ENCODE measurements at places on chromosomes 2 and 18. TPM values are rescaled to one million over a fixed set of nuclear protein-coding genes. Genes with fewer than 3 reads are reported as not detected.

GRCh38 chr2:54196646-54197045 lies 59.4 kb downstream of the TSPYL6 start:
- no peak overlapping the region for H3K4me3 ChIP-seq
- peak; percentile 88 for DNase-seq
- no peaks in the 10 kb centered on the region for H3K27me3 ChIP-seq
- no peaks in the 10 kb centered on the region for H3K36me3 ChIP-seq
- no peak overlapping the region for H3K27ac ChIP-seq

- no peak overlapping the region for H3K4me3 ChIP-seq
- H3K4me1 ChIP-seq = peaks cover 2% of the 10 kb centered on the region
- DNase-seq = peak; percentile 95
- H3K27ac ChIP-seq = no peak overlapping the region
- H3K36me3 ChIP-seq = no peaks in the 10 kb centered on the region
- H3K27me3 ChIP-seq = no peaks in the 10 kb centered on the region
These were observed 30.8 kb upstream of the PUM2 start for GRCh38 chr2:20381457-20381856.

DNA sequence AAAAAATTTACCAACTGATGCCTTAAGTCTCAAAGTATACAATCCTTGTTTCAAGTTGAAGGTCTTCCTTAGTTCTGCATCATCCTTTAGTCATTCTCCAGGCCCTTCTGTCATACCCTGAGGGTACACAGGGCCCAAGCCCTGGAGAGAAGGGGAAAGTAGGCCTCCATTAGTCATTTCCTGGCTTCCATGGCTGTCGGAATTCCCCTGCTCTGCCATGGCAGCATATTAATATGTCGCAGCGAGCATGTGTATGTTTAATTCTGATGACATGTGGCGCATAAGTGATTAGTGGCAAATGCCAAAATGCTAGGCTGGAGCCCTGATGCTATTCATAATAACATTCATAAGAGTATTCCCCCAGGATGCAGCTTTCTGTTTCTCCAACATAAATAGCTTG lies 22.1 kb downstream of the GPR39 start:
- H3K27ac ChIP-seq = no peak overlapping the region
- no peaks in the 10 kb centered on the region for H3K4me1 ChIP-seq
- H3K27me3 ChIP-seq = no peaks in the 10 kb centered on the region

Gene NOSTRIN
- 57.5 TPM for total RNA-seq

DNA sequence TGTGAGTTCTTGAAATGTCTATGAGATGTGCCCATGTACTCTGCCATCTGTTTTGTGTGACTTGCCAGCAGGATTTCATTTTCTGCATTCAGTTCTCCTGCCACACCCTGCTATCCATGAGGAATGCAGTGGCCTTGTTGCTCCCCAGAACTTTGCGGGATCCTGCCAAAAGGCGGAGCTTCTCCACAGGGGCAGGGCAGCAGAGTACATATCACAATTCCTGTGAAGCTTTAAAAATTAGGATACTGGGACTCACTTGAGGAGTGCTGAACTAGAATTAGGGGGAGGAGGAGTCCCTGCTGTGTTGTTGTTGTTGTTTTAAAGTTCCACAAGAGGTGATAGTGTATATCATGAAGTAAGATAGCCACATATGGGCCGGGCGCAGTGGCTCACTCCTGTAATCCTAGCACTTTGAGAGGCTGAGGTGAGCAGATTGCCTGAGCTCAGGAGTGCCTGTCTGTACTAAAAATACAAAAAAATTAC lies 76.4 kb downstream of the TANC1 start:
- H3K4me3 ChIP-seq = no peak overlapping the region
- no peak for DNase-seq
- peaks cover 14% of the 10 kb centered on the region for H3K36me3 ChIP-seq
- H3K27ac ChIP-seq = peak overlapping the region; percentile 39
- H3K4me1 ChIP-seq = peaks cover 21% of the 10 kb centered on the region

DNA sequence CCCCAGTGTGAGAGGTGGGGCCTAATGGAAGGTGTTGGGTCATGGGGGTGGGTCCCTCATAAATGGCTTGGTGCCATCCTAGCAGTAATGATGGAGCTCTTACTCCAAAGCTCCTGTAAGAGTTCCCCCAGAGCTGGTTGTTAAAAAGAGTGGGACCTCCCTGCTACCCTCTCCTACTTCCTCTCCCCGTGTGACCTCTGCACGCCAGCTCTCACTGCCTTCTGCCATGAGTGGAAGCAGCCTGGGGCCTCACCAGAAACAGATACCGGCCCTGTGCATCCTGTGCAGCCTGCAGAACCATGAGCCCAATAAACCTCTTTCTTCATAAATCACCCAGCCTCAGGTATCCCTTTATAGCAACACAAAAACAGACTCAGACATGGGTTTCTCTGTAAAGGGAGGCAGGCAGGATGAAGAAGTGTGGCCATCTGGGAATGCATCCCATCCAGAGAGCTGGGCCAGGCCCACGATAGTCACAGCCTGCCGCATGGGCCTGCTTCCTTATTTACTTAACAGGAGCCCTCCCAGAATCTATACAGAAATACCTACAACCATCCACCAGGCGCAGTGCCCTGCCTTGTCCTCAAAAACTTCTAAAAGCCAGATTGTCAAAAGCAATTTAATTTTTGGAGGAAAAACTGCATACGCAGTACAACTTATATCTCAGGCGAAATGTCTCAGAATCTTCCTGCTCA lies 7.5 kb downstream of the PRLH start:
- DNase-seq = no peak
- H3K27me3 ChIP-seq = no peaks in the 10 kb centered on the region
- no peak overlapping the region for H3K4me3 ChIP-seq
- no peak overlapping the region for H3K27ac ChIP-seq
- H3K4me1 ChIP-seq = peaks cover 8% of the 10 kb centered on the region

DNA sequence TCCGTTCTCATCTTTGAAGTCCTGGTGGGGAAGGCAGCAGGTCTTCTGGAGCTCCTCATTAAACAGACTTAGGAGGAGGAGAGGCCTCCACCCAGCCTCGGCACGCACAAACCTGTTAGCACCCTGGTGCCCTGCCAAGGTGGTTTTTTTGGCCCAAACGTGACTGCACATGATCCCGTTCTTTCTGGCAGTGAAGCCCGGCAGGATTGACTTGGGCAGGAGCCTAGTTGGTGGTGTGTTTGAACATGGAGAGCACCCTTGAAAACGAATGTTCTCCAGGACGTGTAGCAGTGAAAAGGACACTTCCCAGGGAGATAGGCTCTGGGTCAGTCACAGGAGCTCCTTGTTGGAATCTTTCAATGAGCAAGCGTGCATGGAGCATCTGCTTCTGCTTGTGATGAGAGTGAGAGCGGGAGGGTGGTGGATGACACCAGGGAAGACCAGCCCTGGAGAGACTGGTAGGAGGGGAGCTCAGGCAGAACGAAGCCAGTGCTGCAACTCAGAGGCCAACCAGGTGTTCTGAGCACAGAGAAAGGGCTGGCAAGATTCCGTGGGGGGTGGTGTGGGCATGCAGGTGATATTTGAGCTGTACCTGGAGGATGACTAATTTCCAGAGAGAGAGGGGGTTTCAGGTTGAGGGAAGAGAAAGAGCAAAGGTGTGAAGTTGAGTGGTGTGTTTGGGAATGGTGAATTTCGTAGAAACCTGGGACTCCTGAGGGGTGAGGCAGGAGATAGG lies 73.8 kb downstream of the TANC1 start:
- no peaks in the 10 kb centered on the region for H3K27me3 ChIP-seq
- H3K27ac ChIP-seq = no peak overlapping the region
- peaks cover 5% of the 10 kb centered on the region for H3K36me3 ChIP-seq
- H3K4me3 ChIP-seq = no peak overlapping the region

Gene MFSD2B
- 0.89 TPM for total RNA-seq

DNA sequence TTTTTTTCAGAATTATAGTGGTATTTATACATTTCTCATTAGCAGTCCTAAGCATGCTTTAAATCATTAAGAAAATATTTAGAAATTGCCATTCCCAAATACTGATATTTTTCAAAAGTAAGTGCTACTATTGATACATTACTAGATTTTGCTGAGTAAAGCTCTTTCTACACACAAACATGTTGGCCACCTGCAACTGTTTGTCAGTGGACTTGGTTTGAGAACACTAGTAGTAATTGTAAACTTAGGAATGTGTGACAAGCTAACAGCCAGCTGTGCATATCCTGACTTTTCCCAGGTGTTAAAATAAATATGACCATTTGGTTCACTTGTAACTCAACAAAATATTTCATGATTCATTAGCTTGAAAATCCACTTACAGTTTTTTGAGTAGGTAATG lies 103.1 kb downstream of the MSTN start:
- H3K27me3 ChIP-seq = no peaks in the 10 kb centered on the region
- no peak for DNase-seq
- no peak overlapping the region for H3K27ac ChIP-seq

Gene DNAH7
- 32.9 TPM for total RNA-seq

Gene SERPINB11
- total RNA-seq = not detected

Gene UGT1A3
- total RNA-seq = not detected
